ENCODE measurements at places on chromosomes 7 and 10.

DNA sequence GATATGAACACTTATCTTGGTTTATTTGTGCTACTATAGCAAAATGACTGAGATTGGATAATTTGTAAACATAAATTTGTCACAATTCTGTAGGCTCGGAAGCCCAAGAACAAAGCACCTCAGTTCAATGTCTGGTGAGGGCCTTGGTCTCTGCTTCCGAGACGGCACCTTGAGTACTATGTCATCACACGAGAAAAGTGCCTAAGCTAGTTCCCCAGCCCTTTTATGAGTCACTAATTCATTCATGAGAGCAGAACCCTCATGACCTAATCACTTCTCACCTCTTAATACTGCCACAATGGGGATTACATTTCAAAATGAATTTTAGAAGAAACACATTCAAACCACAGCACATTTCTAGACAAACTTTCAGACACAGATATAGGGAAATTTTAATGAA is 52.0 kb upstream of the PRSS1 start:
- no peak for DNase-seq

DNA sequence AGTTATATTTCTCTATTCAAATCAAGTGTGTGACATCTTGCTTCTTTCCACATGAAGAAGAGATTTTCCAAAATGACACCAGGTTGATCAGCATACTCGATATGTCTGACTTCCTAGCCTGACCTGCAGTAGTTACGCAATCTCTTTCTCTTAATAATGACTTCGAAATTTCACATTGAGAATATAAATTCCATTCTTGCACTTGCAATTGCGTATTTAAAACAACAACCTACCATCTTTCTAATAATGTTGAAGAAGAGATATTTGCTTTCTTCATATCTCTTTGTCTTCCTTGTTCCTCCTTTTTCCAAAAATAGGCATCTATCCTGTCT is 276.3 kb downstream of the CSTF2T start:
- no peak for DNase-seq

DNA sequence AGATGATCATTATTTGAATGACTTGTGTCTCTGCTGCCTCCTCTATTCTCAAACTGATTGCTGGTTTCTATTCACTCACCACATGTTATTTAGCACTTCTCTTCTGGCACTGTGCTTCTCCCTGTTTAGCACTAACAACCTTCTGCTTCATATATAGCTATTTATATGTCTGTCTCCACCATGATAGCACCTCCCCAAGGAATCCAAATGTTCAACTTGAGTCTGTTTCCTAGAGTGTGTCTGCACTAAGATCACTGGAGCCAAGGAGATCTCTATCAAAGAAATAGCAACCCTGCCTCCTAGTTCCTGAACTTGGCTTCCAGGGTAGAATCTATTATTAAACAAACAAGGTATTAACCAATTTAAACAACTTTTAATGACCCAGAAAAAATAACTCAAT is 104.5 kb downstream of the CYP26A1 start:
- no peak for DNase-seq

GRCh38 chr7:69017208-69017607 is 581.1 kb upstream of the AUTS2 start:
- no peak for DNase-seq

- DNase-seq, result no peak
Observed at GRCh38 chr10:13686331-13686752, 99.6 kb downstream of the PRPF18 start.

- no peak for DNase-seq
Observed at GRCh38 chr10:77305650-77306632, 331.7 kb downstream of the KCNMA1 start.

DNA sequence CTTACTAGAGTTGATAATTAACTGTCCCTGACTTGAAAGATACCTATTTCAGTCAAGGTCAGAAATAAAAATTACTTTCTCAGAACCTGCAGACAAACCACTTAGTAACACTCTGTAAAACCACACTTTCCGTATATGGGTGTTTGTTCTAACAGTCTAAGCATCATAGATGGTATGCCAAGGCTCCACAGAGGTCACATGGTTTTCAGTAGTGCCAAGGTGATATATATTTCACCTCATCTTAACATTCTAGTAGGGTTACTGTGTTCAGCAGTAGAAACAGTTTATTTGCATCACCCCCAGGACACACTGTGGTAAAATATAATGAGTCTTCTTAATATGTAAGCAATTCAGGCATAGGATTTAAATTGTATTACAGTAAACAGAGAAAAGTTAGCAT is 61.5 kb downstream of the KCND2 start:
- no peak for DNase-seq

GRCh38 chr10:20110125-20111100 is 294.2 kb downstream of the PLXDC2 start:
- no peak for DNase-seq

DNA sequence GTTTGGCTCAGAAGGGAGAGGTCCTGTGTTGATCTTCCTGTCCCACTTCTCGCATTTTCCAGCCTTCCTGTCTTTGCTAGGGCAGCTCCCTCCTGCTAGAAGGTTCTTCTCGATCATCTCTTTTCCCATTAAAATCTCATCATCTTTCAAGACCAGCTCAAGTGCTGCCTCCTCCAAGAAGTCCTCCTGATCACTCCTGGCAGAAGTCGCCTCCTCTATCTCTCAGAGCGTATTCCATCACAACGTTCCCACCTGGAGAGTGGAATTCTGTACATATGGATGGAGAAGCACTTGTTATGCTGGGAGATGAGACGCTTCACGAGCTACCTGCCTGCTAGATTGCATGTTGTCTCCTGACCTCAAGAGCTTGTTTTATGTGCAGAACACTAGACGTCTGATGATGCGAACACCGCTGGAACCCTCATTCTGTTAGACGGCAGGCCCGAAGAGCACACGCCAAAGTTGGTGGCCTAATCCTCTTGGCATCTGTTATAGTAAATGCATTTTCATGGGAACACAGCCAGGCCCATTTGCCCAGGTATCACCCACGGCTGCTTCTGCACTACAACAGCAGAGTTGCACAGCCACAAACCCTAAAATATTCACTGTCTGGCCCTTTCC is 68.0 kb upstream of the INSIG1 start:
- no peak for DNase-seq

- DNase-seq, result no peak
Observed at GRCh38 chr10:132362151-132362611, 30.2 kb downstream of the LRRC27 start.

- DNase-seq, result no peak
Observed at GRCh38 chr7:6277476-6277875, 5.1 kb upstream of the CYTH3 start.

GRCh38 chr10:15518250-15518649 is 147.2 kb upstream of the FAM171A1 start:
- DNase-seq, result no peak

DNA sequence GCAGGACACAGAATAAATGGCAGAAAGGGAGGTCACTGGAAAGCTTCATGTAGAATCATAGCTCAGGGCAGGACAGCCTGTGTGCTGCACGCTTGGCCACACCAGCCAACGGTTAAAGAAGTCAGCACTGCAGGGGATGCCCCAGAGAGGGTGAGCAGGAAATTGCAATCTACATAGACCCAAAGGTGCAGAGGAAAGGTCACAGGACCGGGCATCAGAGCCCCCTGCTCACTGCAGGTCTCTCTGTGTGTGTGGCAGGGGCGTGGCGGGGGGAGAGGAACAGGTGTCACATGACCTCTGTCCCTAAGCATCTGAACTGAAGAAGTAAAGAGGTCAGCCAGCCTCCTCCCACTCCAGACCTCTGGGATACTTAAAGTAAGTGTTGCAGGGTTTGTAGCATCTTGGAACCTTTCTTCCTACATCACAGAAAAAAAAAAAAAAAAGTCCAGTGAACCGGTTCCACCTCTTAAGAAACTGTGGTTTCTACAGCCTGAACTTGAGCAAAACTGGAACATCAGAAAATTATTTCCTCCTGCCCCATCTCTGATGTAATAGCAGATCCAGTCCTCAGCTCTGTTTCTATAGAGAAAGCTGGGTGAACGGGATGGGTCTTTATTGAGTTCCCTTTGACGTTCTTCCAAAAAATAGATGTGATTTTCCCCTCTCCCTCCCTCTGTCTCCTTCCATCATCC is 64.3 kb downstream of the RGS10 start:
- DNase-seq, result no peak

DNA sequence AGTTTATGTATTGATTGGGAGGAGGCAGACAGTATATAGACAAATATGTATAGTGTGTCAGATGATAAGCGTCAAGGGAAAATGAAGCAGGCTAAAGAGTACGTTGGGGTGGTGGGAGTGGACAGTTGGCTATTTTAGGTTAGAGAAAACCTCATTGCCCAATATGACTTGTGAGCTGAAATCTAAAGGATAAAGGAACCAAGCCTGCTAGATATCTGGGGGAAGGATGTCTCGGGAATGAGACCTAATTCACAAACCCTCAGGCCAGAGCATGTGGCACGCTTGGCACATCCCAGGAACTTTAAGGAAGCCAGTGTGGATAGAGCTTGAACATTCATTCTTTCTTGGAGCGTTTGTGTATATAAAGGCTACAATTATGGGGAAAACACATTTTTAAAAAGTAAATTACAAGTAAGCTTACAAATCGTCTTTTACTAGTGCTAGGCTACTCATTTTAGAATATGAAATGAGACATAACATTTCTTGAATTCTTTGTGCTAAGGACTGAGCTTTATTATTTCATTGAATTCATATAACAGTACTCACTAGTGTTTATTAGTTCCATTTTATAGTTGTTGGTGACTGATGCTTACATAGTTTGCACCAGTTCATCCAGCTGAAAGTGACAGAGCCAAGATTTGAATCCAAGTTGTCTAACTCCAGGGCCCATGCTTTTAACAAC is 9.7 kb downstream of the FHIP2A start:
- DNase-seq, result no peak

DNA sequence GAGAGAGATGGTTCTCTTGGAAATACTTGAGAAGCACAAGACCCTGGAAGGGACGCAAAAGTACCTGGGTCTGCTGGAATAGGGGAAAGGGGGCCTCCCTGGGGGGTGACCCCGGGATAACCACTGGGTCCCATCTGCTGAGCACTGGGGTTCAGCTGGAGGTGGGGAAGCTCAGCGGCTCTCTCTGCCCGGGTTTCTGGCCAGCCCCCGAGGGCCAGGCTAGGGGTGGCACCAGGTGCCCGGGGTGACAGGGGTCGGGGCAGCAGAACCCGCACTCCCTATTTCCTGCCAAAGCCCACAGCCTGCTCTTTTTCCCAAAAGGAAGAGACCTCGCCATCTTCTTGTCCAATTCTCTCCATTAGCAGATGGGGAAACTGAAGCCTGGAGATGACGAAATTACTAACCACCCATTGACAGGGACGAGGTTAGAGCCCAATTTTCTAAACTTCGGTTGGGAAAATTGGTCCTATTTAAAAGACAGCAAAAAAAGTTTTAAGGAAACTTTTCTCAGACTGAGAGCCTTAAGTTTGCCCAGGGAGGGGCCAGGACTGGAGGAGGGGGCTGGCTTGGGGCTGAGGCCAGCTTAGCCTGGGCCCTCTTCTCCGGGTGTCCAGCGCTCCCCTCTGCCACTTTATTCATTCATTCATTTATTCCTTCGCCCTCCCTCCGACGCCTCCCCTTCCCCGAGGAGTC is 17.8 kb upstream of the GATA3 start:
- no peak for DNase-seq

DNA sequence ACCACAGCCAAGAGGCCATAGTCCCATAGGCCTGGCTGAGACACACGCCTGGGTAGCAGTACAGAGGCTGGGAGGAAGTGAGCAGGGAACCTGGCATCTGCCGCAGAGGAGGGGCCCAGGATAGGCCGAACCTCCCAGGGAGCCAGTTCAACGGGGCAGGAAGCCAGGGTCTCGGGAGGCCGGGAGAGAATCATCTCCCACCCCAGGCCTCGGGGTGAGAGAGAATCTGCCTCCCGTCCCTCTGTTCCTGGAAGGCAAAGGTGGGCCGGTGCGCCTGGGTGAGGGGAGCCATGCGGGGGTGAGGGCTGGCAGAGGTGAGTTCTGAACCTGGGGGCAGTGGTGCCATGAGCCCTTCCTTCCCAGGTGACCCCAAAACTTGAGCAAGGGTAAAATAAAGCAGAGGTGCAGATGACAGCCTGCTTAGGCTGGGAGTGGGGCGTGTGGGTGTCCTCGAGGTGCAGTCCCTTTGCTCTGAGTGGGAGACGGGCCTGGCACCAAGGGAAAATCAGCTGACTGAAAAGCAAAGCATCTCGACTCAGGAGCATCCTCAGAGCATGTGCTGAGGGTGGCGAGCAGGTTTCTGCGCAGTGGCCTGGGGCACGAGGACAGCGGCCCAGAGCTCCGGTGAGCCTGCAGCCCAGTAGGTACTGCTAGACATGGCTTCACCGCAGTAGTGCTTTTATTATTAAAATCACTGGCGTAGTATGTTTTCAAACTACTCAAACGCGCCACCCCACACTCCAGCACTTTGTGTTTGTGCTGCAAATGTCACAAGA is 15.5 kb downstream of the AGAP3 start:
- DNase-seq, result no peak

- peak; percentile 75 for DNase-seq
Observed at GRCh38 chr10:60611291-60611747, 167.0 kb upstream of the CDK1 start.

DNA sequence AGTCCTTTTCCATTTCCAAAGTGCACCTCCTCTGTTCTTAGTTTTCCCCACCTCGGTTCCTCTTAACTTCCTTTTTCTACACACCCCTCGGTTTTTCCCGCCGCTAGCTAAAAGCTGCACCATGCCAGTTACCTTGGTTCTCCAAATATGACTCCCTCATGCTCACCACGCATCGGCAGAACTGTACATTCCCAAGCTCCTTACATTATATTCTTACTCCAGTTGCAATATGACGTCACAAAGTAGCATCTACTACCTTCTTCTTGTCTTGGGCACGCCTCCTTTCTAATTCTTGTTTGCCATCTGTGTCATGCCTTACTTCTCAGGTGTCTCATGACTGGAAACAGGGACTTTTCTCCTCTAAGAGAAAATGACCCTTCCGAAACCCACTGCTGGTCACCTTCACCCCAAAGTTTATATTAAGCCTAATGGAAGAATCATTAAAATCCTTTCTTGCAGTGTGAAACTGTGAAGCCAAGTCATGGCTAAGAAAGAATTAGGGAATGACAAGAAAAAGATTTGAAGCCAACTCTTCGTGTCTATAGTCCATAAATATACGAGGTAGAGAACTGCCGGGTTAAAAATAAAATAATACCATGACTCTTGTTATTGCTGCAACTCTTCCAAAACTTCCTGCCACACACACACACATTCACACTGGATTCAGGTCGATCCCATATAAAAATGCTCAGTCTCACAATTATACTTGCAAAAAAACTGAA is 1.7 kb downstream of the ESYT2 start:
- no peak for DNase-seq

GRCh38 chr7:66522518-66522917 is 106.2 kb upstream of the KCTD7 start:
- no peak for DNase-seq
